Amniotic epithelial cell (primary cell): ENCODE measurements at places on chromosomes 7 and 10.
A peak's percentile ranks its signal among the peaks of the same experiment; 100 is the strongest.

GRCh38 chr10:11194859-11195586, 177.4 kb downstream of the CELF2 start:
- no peak for DNase-seq

GRCh38 chr10:51894771-51895578, 195.6 kb upstream of the CSTF2T start:
- peak; percentile 90 for DNase-seq

GRCh38 chr7:17095931-17096330, 202.5 kb upstream of the AHR start:
- DNase-seq: no peak

- no peak for DNase-seq
Observed at GRCh38 chr10:100623521-100624230, 87.9 kb downstream of the HIF1AN start.

DNA sequence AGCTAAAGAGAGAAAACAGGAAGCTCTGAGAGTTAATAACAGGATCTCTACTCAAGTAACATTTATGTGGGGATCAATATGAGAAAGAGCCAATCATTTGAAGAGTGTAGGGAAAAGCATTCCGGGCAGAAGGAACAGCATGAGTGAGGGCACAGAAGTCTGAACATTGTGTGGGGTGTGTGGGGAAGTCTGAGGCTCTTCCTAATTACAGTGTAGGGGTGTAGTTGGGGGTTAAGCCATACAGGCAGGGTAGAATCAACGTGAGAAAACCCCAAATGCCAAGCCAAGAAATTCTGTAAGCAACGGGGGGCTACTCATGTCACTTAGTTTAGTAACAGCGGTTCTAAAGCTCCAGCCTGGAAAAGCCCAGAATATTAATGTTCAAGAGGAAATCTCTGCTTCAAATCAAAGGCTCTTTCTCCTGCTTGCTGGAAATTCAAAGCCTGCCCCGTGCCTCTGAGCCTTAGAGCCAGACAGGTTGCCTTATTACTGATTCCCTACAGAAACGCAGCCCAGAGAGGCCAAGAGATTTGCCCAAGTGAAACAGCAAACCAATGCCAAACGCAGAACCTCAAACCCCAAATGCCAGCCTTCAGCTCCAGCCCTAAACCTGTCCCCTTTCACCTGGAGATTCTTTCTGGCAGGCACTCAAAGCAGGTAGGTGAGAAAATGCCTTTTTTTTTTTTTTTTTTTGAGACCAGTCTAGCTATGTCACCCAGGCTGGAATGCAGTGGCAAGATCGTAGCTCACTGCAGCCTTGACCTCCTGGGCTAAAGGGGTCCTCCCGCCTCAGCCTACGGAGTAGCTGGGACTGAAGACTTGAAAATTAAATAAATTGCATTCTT, 36.1 kb downstream of the DNAJB12 start:
- DNase-seq: no peak

DNA sequence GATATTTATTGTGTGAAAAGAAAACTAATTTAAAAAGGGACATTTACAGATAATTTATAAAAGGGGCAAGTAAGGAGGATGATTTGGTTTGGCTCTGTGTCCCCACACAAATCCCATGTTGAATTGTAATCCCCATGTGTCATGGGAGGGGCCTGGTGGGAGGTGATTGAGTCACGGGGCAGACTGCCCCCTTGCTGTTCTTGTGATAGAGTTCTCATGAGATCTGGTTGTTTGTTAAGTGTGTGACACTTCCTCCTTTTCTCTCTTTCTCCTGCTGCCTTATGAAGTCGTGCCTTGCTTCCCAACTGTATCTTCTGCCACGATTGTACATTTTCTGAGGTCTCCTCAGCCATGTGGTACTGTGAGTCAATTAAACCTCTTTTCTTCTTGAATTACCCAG, 171.0 kb upstream of the SEMA3E start:
- no peak for DNase-seq

GRCh38 chr10:101484175-101484745, 103.8 kb downstream of the POLL start:
- no peak for DNase-seq

DNA sequence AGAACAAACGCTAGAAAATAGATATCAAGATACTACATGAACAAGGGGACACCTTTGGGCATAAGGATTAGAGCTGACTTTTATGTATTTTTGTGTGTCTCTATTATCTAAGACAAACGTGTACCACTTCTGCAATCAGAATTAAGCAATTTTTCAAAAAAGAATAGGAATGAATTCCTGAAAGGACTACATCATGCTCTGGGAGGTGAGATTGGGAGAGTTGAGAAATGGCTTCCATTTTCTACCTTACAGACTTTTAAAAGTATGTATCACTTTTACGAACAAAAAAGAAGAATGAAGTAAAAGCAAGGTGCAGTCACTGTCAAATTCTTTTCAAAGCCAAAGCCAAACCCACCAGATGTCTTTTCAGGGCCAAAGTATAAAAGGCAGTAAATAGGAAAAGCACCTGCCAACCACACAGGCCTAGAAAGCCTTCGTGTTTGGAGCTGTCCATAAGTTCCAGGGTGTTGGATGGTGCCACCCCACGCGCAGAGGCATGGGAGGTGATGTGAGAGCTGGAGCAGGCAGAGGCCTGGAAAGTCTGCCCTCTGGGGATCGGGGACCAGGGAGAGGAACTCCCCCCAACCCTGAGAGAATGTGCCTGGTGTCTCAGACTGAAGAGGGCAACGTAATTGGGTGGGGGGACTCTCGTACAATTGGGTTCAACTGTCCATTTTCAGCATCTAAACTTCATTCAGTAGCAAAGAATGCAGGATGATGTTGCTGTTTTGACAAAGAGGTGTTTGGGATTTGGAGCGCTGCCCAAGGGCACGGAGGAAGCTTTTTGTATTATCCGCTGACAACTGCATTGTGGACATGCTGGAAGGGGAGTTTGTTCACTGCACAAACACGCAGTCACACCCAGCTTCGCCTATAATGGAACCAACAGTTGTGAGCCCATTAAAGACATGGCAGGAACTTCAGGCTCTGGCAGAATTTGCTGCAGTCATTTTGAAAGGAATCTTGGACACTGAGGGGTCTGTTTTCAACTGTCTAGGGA, 17.6 kb upstream of the CTBP2 start:
- no peak for DNase-seq

- DNase-seq: peak; percentile 70
Observed at GRCh38 chr7:74269757-74270277, 15.6 kb upstream of the RFC2 start.

DNA sequence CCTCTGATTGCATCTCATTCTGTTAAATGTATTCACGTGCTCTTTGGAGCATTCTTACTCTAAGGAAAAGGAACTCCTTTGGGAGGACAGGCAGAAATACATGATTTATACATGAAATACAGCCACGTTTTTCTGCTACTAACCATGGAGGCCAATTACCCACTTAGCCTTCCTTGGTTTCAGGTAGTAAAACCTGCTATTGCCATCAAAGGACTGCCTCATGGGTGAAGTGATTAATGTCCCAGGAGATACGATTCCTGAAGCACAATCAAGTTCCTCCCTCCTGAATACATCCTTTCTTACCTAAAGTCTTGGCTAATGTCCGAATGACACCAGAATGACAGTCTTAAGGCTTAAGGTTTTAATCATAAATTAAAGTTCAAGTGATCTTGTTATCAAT, 58.5 kb upstream of the PIK3CG start:
- no peak for DNase-seq

GRCh38 chr10:3270577-3271316, 98.2 kb upstream of the PITRM1 start:
- DNase-seq: no peak

DNA sequence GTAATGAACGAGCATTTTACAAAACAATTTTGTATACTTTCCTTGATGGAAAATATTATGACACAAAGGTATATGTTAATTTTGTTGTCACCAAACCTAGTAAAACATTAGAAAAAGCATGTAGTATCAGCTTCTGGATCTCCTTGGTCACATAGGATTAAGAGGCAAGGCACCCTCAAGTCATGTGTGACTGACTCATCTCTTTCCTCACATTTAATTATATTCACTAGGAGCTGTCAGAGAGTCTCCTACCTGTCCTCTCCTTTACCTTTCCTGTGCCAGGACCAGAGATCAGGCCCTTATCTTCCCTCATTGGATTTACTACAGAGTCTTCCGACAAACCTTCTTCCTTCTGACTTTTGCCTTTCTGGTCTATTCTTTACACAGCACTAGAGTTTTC, 111.3 kb upstream of the RPA3 start:
- DNase-seq: no peak

DNA sequence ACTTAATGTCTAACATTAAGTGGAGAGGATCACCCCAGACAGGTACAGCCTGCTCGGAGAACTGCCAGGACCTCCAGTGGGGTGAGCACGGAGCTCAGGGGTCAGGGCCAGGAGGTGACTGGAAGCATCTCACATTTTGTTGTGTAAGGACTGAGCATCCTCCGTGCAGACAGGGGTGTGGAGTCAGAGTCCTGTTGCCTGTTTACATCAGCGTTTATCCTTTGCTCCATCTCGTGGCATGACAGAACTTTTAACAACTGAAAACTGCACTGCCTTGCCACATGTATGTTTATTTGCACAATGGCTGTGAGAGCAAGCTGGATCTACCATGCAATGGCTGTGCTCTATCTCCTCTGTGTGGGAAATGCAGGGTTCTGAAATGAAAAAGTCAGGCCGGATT, 175.4 kb upstream of the AKR1E2 start:
- peak; percentile 60 for DNase-seq

DNA sequence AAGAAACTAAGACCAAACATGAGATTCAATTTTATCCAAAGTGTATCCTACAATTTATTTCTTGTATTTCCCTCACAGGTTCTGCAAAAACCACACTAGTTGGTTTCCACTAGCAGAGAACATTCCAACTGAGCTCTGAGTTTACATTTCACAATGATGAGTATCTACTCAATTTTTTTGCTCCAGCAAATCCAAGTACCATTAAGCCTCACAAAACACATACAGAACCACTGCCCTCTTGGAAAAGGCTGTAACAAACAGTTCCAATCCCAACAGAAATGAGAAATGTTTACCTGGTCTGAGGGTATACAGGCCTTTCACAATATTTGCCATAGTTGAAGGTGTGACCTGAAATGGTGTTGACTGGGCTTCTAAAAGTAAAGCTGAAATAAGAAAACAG, 59.9 kb downstream of the CACUL1 start:
- DNase-seq: peak; percentile 77

DNA sequence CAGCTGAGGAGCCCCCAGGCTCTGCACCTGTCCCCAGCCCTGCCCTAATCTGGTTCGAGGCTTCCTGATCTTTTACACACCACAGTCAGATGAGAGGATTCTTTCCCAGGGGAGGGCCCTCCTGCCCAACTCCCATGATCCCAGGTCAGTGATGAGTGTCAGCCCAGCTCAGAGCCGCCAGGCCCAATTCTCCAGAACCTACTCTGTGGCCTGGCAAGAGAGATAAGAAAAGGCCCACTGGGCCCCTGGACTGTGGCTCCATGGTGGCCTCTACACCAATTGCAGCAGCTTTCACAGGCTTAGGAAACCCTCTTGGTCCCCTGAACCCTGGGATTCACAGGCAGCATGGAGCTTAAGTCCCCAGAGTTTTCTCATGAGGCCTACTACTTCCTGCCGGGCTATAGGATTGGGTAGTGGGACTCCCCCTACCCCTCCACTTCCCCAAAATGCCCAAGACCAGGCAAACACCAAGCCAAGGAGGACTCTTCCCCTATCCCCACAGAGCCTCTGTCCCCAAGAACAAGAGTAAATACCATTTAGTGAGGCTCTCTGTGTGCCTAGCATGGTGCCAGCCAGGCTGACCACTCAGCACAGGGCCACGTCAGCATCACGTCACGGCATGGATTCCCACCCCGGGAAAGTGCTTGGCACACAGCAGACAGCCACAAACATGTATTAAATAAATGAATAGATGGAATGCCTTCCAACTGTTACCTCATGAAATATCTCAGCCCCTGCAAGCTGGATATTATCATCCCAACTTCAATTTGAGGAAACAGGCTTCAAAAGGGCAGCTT, 100.0 kb downstream of the GRID1 start:
- DNase-seq: no peak

DNA sequence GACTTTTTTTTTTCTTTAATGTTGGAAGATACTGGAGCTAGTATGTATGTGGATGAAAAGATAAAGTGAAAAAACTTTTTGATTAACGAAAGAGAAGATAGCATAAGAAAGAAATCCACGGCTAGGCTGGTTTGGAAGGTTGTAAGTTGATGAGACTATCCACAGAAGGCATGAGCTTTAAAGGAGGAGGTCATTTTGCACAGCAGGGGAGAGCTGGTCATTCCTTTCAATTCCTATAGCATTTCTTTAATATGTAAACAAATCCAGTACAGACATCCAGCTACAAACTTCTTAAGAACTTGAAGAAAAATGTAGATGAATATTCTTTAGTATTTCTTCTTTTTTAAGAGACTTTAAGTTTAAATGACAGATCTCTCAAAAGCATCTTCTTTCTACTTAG, 281.3 kb downstream of the CACNA2D1 start:
- no peak for DNase-seq

DNA sequence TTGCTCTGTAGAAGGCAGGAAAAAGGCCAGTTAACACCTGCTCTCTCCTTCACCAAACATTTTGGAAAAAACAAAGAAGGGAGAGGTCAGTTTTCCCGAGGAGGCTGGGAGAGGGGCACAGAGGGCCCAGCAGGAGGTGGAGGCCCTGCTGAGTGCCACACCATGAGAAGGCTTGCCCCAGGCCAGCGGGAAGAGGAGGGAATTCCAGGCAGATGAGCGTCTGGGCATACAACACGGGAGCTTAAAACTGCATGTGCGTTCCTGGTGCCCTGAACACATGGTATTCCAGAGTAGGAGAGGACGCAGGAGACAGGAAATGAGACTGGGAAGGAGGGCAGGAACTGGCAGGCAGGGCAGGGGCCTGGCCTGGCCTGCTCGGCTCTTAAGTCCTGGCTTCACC, 182.4 kb downstream of the CCDC3 start:
- no peak for DNase-seq
